ENCODE measurements at places on chromosomes 7 and 10. TPM values are rescaled to one million over a fixed set of nuclear protein-coding genes. Genes with fewer than 3 reads are reported as not detected.

The KEL gene
- total RNA-seq, result not detected

The ADAM22 gene
- 2.3 TPM for total RNA-seq

The CALHM3 gene
- not detected for total RNA-seq

The MTG1 gene
- 33.3 TPM for total RNA-seq

The SYCE1 gene
- 2.1 TPM for total RNA-seq

The TBXAS1 gene
- 35.2 TPM for total RNA-seq

The BTBD16 gene
- not detected for total RNA-seq

DNA sequence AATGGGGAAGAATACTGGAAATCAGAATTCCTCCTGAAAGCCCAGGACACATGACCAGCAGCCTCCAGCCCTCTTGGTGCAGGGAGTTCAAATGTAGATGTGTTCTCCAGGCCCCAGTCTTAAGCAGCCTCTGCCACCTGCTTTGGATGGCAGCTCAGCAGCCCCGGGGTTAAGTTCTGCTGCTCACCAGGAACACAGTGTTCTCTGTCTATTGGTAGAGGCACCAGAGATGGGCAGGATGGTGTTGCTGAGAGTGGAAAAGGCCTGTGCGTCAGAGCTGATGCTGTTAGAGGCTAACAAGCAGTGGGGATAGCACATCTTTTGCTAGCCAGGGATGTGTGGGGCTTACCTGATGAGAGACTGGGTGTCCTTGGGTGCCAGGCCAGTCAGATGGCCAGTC is 56.8 kb downstream of the PAX2 start:
- peak; percentile 41 for DNase-seq

- DNase-seq, result no peak
Observed at GRCh38 chr10:69419096-69419743, 2.5 kb upstream of the TACR2 start.

DNA sequence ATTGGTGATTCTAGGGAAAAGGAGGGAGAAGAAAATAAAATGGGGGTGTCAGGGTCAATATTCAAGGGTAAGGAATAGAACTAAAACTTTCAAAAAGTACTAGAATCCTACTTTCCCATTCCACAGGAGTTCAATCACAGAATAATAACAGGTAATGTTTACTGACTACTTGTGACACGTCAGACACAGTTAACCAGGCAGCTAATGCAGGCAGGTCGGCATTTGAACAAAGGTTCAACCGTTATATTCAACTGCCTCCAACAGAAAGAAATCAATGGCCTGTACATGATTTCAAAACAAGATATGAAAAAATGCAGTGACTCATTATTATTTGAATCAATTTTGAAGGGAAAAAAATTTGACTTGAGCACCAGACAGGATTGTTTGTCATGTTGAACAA is 3.1 kb downstream of the ASB15 start:
- no peak for DNase-seq

- no peak for DNase-seq
Observed at GRCh38 chr7:104012835-104013234, 23.4 kb upstream of the RELN start.

DNA sequence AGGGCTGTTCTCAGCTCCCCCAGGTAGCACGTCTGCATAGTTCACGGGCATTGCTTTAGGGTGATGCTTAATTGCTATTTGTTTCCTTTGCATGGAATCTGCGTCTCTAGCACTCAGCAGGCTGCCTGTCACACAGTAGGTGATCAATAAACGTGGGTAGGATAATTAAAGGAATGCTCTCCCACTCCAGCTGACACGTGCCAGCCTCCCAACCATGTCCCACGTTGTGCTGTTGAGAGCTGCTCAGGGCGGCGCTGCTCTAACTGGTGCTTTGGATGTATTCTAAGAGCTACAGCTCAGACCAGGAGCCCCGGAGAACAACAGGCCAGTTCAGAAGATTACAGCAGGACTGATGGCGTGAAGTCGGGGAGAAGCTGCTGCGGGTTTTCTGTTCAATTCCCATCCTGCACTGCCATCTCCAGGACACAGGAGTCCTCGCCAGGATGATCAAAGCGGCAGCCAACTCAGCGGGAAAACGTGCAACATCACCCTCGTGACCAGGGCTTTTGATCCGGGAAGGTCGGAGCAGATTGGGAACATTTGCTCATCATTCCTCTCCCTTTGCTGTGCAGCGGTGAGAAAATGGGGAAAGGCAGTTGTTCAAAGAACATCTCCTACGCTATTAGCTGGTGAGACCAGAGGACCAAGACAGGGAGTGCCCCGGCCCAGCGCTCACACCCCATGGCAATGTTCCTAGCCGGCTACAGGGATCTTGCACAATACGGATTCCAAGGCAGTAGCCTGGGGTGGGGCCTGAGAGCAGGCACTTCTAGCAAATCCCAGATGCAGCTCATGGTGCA is 50.5 kb upstream of the FOXK1 start:
- DNase-seq, result no peak

DNA sequence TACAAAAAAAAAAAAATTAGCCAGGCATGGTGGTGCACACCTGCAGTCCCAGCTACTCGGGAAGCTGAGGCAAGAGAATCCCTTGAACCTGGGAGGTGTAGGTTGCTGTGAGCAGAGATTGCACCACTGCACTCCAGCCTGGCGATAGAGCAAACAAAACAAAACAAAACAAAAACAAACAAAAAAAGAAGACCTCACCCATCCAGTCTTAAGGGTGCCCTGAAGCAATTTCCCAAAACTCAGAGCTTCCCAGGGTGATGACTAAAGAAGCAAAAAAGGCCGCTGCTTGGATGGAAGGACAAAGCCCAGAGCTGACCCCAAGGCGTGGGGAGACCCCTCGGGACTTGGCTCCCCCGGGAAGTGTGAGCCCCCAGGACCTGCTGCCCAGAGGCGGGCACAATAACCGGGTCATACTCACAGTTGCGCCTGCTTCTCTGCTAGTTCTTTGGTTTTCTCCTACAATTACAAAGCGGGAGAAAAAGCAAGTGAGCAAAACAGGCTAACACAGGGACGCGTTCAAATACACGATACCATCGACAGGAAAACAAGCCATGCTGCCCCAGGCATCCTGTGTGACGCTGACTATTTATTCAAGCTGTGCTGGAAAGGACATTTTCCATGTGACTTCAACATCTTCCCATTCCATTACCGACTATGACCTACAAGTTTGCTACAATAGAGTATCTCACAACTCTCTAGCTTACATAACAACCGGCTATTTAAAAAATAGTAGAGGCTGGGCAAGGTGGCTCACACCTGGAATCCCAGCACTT is 29.9 kb downstream of the PAPOLB start:
- DNase-seq, result no peak

- no peak for DNase-seq
Observed at GRCh38 chr7:138515001-138515528, 55.0 kb downstream of the TRIM24 start.

DNA sequence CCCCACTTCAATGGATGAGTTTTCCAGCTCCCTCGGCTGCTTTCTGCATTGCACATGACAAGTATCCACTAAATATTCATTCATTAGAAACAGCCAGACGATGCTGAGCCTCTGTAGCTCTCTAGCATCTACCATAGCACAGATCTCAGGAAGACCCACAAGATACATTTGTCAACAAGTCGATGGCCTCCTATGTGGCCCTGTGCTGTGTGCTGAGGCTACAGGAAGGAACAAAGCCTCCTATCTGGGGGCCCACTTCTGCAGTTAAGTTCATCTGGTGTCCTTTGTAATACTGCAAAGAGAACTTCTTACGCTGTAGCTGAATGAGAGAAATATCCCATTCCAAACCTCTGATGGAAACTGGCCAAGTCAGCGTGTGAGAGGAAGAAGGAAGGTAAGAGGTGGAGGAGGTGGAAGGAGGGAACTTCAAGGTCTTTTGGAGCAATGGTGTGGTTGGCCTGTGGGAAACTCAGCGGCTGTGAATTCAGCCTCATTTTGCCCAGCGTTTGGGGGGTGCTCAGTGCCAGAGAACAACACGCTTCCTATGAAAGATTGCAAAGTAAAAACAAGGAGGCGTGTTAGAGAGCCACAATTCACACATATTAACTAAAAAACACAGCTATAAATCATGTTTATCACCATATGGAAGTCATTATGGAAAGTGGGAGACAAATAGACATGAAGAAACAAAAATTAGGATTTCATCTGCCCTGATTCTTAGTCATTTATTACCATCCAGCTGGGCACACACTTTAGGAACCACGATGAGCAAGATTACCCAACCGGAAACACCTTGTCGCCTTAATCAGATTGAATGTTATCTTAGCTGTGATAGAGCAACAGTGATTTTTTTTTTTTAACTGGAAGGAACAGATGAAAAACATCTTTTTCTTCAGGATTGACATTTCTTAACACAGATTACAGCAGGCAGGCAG is 62.2 kb upstream of the USP6NL start:
- no peak for DNase-seq

DNA sequence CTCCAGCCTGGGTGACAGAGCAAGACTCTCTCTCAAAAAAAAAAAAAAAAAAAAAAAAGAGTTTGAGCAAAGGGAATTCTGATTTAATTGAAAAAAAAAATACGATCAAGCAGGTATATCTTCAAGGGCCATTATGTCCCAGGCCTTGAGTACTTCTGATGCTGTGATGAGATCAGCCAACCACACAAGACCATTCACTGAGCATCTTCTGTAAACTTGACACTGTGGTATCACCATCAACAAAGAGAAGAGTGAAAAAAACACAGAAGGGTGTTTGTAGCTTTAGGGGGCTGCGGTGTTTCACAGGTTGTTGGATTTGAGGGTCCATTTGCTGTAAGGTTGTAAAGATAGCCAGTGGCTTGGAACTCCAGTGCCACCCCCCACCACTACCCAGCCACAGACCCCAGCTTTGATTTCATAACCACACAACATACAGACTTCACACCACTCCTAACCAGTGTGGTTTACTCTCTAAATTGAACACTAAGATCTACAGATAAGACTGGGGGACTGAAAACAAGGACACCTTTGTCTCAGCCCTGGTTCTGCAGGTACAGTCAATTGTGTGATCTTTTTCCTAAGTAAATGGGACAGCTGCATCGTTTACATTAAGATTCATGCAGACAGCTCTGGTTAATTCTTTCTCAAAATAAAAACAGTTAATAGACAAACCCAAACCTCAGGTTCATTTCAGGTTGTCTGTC is 66.4 kb downstream of the CDC123 start:
- DNase-seq, result no peak

GRCh38 chr10:112383325-112383724 is 9.4 kb downstream of the ACSL5 start:
- DNase-seq, result no peak

DNA sequence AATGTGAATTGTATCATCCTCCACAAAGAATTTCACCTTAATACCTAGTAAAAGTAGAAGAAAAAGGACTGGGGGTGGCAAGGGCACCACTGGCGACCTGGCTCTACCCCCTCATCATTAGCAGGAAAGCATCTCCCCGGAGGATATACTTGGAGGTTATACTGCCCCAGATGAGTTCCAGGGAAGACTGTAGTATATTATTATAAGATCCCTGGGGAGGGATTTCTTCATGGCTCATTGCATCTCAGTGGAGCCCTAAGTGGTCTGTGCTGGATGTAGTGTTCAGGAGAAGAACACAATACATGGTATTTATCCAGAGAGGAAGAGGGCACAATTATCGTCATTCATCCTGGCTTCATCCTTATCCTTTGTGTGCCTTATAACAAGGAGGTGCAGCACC is 14.2 kb upstream of the DYNC1I1 start:
- no peak for DNase-seq

- DNase-seq, result no peak
Observed at GRCh38 chr10:119431034-119431772, 111.3 kb downstream of the RGS10 start.

- no peak for DNase-seq
Observed at GRCh38 chr7:130951976-130952876, 218.2 kb upstream of the KLF14 start.

DNA sequence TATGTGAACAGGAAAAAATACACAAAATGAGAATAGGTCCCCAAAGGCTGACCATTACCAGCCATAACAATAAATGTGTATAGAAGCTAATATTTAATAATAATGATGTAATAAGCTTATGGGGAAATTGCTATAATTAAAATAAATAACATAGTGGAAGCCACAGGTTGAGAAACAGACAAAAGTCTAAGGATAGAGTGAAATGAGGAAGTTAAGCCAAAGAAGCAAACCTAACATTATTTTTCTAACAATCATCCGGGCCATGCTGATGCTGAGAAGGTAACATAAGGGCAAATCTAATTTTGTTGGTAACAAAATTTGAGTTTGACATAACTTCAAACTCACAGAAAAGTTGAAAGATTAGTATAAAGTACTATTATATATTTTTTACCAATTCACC is 115.9 kb downstream of the MICU1 start:
- no peak for DNase-seq

DNA sequence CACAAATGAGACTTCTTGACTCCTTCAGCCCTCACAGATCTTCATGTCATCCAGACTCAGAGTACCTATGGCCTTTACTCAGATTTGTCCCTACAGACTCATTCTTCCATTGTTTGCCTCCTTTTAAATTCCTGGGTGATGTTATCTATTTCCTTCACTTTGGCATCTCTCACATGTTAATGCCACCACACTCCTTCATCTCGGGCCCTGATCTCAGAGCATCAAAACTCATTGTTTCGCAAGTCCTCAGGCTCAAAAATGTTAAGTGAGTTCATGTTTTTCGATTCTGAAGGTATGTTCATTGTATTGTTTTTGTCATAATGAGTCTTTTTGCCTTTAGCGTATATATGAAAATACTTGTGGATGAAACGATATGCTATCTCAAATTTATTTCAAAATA is 62.3 kb upstream of the AHR start:
- no peak for DNase-seq

- no peak for DNase-seq
Observed at GRCh38 chr10:4473977-4474376, 352.0 kb upstream of the AKR1E2 start.

DNA sequence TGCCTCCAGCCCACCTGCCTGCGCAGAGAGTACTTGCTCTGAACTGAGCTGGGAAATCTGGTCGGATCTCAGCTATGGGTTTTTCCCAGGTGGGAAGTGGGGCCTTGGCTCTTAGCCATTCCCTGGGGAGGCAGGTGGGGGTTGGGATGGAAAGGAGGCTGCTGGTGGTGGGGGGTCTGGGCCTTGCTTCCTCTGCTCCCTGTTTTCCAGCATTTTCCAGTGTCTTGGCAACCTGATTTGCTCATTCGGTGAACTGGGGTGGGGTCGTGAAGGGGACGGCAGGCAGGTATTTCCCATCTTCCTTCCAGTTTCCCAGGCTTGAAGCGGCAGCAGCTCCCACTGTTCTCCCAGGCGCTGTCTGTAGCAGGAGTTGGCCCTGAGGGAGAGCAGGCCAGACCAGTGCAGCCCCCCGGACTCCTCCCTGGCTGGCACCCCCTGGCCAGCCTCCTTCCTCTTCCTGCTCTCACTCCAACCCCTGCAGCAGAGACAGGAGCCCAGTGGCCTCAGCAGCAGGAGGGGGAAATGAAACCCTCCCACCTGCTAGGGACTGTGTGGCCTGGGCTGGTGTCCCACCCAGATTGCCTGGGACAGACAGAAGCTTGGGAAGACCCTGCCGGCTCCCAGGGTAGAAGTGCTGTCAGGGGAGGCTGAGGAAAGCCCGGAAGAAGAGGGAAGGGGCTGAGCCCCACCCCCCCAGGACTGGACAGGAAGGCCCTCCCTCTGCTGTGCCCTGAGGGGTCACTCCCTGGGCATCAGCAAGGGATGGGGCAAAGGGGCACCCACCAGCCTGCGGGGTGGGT is 6.6 kb downstream of the TRIM8 start:
- no peak for DNase-seq

- DNase-seq, result peak; percentile 83
Observed at GRCh38 chr7:36308031-36308430, 81.6 kb upstream of the ANLN start.

Measured in mesenteric fat pad (tissue), 1 donor.